ENCODE measurements at places on chromosomes 3 and 15.

- DNase-seq = no peak
Observed at GRCh38 chr15:62464705-62465104, 299.6 kb upstream of the C2CD4B start.

GRCh38 chr3:87082796-87083440 lies 92.0 kb upstream of the VGLL3 start:
- DNase-seq = peak; percentile 16

- peak; percentile 18 for DNase-seq
Observed at GRCh38 chr3:66797889-66798560, 200.1 kb upstream of the KBTBD8 start.

DNA sequence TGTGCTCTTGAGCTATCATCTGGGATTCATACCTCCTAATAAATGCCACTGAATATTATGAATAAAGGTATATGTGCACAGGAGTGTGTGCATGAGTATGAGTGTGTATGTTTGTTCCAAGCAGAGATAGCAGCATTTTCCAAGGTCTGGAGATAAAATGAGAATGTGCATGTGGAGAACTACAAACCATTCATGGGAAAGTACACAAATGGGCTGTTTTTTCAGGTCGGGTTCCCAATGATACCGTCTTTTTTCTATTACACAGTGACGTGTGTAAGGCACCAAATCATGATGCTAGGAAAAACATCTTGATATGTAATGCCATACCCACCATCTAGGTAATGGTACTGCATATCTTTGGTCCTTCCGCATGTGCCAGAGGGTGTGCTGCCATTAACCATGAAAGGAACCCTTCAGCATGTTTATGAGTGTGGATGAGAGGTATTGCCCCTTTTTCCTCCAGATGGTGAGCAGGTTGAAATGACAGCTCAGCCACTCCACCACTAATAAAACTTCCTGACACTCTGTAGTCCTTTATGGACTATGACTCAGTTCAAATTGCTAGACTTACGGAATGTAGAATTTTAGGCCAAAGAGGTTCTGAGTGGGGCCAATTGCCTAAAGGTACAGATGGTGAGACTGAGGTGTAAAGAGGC lies 36.4 kb upstream of the COPB2 start:
- no peak for DNase-seq

GRCh38 chr3:4710191-4710590 lies 217.0 kb downstream of the ITPR1 start:
- no peak for DNase-seq

GRCh38 chr3:143445118-143445517 lies 325.5 kb downstream of the CHST2 start:
- peak; percentile 28 for DNase-seq

- no peak for DNase-seq
Observed at GRCh38 chr3:64924961-64925360, 237.2 kb upstream of the ADAMTS9 start.

- no peak for DNase-seq
Observed at GRCh38 chr3:118098827-118099226, 935.8 kb downstream of the IGSF11 start.

DNA sequence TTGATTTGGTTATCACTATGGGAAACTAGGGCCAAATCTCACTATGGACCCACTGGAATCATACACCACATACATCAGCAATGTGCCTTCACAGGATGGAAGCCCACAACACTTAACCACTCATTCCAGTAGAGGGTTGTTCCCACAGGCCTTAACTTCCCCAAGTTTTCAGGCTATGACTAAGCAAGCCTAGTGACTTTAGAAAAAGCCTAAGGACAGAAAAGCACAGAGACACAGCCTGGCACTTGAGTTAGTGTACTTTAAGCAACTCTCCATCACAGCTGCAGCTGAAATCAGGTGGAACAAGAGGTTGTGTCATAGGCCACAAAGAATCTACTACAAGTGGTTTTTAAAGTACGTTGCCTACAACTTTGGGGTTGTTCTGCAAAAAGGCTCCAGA lies 128.7 kb downstream of the LRRN1 start:
- DNase-seq = no peak

DNA sequence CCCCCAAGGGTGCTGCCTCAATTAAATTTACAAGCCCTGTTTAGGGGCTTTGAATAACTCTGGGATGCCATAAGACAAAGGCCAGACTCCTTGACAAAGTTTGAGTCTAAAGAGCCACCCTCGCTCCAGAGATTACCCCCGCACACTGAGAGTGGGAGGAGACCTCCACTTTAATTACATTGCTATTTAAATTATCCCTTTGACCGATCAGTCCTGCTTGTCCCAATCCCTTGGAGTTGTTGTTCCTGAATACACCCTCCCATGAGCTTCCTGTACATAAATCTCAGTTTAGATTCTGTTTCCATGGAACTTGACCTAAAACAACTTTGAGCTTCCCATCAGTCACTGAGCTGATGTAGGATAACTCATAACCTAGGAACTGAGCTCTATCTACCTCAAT lies 596.3 kb downstream of the PYDC2 start:
- no peak for DNase-seq

- no peak for DNase-seq
Observed at GRCh38 chr3:107446706-107447105, 69.5 kb downstream of the CCDC54 start.

DNA sequence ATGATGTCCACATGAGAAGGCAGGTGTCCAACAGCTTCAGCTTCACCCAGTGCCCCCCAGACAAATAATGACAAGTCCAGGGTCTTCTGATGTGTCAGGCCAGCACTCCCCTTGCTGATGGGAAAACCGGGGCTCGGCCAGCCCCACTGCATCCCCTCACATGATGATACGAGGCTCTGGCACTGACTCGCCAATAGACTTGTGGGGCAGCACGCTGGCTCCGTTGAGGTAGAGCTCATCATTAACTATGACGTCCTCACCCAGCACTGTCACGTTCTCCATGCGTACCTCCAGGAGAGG lies 2.1 kb upstream of the AMIGO3 start:
- DNase-seq = no peak

- peak; percentile 21 for DNase-seq
Observed at GRCh38 chr3:25665315-25666280, 891 bp upstream of the TOP2B start.

GRCh38 chr3:72896996-72897757 lies 9.3 kb downstream of the GXYLT2 start:
- no peak for DNase-seq

DNA sequence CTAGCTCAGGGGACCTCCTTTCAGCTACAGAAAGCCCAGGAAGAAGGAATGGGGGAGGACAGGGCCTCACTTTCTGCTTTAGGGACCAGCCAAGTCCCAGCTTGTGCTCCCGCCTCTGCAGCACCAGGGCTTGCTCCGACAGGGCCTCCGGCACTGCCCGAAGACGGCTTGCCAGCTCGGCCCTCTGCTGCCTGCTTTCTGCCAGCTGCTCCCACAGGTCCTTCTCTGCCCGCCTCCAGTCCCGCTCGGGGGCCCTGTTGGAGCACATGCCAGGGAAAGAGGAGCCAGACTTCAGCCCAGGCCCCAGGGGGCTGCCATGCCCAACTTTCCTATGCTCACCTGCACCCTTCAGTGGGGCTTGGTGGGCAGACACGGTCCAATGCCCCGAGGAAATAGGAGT lies 4.3 kb upstream of the CLK3 start:
- DNase-seq = no peak

DNA sequence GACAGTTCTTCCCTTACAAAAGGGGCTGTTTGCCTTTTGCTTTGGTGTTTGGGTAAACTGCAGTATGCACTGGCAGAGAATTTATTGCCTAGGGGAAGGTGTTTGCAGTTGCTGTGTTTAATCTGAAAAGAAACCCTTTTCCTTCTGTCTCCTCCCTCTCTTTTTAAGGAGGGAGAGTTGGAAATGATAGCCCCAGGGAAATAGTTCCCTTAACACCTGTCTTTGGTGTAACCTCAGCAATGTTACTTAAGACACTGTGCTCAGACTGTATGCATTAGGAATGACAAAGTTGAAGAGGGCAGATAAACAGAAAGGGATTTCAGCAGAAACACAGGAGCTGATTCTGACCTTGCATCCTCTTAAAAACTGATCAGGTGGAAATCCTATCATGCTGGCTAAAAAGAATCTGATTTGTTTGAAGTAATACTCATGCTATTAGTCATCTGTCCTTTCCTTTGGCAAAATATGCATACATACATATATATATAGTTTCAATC lies 125.4 kb downstream of the TP63 start:
- no peak for DNase-seq

DNA sequence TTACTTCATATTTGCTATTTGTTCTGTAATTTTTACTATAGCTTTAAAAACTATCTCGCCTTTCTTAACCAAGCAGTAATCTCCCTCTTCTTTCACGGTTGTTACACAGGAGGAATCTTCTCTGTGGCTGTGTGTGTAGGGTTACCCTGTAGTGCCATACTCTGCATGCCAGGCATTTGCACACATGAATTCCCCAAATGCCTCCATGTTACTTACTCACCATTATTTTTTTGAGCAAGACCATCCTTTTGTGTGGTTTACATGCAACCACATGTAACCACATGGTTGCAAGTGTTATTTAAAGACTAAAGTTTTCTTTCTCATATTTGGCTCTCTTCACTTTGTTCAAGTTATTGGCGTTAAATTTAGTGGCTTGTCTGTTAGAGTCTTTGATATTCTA lies 45.5 kb downstream of the HPS3 start:
- no peak for DNase-seq

DNA sequence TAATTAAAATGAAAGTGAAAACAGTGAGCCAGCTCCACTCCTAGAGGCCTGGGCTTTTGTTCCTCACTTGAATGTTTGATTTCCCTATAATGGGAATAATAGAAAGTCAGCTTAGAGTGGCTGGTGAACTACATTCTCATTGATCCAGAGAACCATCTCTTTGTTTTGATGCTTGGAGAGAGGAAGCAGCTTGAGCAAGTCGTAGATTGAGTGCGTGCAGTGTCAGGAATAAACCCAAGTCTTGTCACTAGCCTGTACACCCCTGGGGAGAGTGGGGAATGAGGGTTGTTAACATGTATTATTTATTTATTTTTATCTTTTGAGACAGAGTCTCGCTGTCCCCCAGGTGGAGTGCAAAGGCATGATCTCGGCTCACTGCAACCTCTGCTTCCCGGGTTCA lies 885 bp upstream of the LSG1 start:
- DNase-seq = no peak

DNA sequence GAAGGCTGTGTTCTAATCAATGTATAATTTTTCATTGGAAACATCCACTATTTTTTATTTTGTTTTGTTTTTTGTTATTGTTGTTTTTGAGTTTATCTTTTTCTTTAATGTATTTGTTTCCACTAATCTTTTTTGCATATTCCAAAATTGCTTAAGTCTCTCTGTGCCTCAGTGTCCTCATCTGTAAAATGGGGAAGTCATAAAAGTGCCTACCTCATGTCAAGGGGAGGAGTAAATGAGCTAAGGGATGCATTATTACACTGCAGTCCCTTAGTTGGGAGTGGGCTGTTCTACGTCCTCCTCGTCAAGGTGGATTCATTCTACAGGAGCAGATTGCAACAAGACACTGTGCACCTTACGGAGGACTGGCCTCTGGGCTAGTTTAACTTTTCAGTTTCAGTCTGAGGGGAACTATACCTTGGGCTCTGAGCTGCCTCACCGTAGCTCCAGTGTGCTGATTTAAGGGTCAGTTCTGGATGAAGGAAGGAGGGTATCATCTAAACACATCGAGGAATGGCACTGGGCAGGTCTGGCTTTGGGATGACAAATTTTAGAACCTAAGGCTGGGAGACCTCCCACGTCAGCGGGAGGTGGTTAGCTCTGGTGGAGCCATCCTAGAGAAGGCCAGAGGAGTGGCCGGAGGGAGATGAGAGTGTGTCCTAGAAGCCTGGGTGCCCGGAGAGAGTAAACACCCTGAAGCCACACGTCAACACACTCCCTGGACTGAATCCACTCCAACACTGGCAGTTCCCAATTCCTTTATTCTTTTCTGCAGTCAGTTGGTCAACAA lies 5.1 kb upstream of the SRP14 start:
- no peak for DNase-seq

DNA sequence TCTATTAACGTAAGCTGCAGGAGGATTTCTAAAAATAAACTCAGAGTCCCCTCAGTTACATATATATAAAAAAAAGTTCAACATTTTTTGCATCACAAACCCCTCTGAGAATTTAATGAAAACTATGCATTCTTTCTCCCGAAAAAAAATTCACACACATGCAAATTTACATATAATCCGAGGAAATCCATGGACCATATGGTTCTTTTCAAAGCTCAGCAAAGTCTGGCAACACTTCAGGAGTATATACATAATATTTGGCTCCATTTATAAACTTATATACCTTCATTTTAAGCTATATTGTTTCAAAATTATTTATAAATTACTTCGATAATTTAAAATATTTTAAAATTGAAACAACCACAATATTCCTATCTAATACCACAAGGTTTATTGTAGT lies 140.7 kb upstream of the PLXND1 start:
- no peak for DNase-seq

DNA sequence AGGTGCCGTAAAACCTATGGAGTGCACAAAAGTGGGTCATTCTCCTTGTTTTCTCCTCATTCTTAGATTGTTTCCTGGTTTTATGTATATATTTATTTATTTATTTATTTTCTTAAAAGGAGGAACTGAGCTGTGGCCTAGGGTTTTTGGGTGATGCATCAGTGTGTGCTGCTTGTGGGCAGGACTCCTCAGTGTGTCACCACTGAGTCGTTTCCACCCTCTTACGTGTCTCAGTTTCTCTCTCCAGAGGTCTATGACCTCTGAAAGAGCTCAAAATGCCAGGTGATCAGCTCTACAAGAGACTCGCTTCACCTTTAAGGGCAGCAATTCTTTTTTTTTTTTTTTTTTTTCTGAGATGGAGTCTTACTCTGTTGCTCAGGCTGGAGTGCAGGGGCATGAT lies 72.9 kb downstream of the CD200 start:
- DNase-seq = peak; percentile 7

DNA sequence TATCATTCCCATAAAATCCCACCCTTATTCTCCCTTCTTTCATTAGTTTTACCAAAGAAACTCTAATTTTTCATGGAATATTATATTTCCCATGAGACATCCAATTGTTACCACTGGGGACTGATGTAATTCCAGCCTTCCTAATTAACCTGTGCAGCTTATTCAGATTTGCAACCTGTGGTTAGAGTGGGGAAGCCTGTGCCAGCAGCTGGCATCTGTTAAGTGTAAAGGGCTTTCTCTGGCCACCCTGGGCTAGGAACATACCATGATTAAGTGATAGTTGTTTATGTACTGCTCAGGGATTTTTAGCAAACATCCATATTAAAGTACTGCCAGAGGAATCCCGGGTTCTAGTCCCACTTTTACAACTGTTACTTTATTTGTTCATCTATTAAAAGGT lies 78.2 kb downstream of the TPRG1 start:
- no peak for DNase-seq

- DNase-seq = no peak
Observed at GRCh38 chr3:104785947-104786346, 580.8 kb upstream of the ALCAM start.

- DNase-seq = no peak
Observed at GRCh38 chr15:91472316-91472756, 372.3 kb downstream of the SV2B start.

- DNase-seq = no peak
Observed at GRCh38 chr3:8885536-8886316, 77.5 kb downstream of the RAD18 start.
